GM12864 (cell line): ENCODE measurements at places on chromosomes 12 and 14.

DNA sequence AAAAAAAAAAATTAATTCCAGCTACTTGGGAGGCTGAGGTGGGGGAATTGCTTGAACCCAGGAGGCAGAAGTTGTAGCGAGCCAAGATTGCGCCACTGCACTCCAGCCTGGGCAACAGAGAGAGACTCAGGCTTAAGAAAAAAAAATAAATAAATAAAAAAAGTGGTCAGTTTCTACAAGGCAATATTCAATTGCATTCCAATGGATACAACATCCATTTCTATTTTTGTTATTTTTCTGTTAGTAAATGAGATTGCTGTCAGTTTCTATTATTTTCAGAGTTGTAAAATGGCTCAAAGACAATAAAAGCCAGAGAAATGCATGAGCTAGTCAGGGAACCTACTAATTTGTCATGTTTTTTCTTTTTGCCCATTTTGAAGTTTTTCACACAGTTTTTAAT, 119.2 kb downstream of the PDE3A start:
- no peak for DNase-seq

- DNase-seq: no peak
Observed at GRCh38 chr12:18576104-18576626, 161.6 kb downstream of the PLCZ1 start.

- no peak for DNase-seq
Observed at GRCh38 chr14:73262427-73263183, 25.3 kb downstream of the PAPLN start.

DNA sequence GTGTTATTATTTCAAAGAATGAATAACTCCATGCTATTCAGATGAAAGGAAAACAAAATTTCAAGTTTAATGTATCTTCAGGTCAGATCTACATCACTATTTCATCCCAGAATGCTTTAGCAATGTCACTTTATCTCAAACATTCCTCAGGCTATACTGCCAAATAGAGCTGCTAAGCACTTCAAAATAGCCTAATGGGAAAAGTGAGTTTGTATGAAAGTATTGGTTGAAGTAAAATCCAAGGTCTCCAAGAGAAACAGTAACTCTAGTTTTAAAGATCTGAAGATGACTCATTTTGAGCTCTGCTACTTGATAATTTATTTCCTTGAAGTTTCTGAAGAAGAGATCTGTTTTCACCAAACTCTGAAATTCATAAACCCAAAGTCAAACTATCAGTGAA, 466.2 kb upstream of the FOXG1 start:
- DNase-seq: no peak

DNA sequence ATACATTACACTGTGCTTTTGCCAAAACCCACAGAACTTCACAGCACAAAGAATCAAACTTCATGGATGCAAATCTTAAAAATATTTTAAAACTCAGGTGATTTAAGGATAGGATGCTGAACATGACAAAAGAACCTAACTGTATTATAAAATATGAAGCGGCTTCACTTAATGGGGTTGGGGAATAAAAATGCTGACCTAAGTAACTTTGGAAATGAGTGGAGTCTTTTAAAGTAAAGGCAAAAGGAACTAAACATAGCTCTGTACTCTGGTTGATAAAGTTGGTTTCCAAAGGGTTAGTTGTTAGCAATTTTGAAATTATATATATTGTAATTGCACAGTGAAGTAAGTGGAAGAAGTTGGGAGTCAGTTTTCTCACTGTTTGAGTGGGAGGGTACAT, 111.5 kb upstream of the SYT1 start:
- DNase-seq: no peak

DNA sequence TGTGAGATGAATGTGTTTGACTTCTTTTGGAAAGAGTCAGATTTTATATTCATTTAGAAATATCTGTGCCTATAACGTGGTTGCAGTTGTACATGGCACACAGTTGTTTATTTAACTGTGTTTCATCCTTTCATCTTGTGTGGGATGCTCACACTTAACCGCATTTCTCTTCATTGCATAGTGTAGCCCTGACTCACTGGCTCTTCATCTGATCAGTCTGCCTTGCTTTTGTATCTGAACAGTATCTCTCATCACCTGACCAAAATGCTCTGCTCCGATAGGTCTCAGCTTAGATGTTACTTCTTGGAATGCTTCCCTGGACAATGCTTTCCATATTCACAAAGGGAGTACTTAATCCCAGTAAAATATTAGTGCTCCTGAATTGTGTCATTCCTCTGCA, 83.4 kb downstream of the PDE3A start:
- no peak for DNase-seq

GRCh38 chr12:111434680-111435338, 29.1 kb downstream of the SH2B3 start:
- peak; percentile 81 for DNase-seq

GRCh38 chr12:122064780-122065588, 13.6 kb upstream of the MLXIP start:
- no peak for DNase-seq

DNA sequence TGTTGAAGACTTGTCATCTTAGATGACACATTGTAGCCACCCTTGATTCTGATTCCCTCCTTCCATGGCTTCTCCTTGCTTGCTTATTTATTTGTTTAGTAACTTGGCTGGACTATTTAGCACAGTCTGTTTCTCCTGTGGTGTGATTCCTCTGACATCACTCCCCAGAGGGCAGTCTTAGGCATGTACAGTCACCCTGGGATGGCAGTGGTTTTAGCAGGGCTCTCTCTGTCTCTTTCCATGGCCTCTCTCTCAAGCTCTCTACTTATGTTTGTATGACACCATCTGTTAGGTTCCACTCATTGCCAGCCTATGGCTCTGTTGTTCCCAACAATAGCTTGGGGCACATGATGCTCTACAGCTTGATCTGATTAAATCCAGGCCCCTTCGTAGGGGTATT, 158.3 kb downstream of the ADGRD1 start:
- no peak for DNase-seq

GRCh38 chr12:131010396-131011131, 56.9 kb downstream of the ADGRD1 start:
- DNase-seq: no peak

- no peak for DNase-seq
Observed at GRCh38 chr12:32589165-32589865, 89.8 kb upstream of the DNM1L start.

GRCh38 chr12:113783811-113784210, 182.3 kb downstream of the RBM19 start:
- no peak for DNase-seq

- no peak for DNase-seq
Observed at GRCh38 chr12:5051334-5051733, 7.7 kb downstream of the KCNA5 start.

DNA sequence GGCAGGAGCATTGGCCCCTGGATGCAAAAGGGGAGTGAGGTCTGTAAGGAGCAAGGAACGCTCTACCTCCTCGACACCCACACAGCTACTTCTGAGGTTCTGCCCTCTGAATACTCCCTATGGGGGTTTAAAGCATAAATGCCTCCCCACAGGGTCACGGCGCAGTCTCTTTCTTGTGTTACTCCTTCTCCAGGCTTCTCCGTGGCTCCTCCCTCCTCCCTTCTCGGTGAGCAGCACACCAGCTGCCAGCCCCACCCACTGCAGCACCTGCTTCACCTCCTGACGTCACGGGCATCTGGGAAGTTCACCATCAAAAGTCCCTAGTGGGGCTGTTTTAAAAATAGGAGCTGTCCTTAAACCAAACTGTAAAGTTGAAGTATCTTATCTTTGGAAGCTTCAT, 67.3 kb downstream of the SPTB start:
- peak; percentile 19 for DNase-seq

- DNase-seq: no peak
Observed at GRCh38 chr14:89284333-89285058, 132.5 kb downstream of the FOXN3 start.

- DNase-seq: peak; percentile 15
Observed at GRCh38 chr14:23237772-23238594, at the start of gene RNF212B. Gene RNF212B (plus strand): TSS chr14:23237936. CDS start chr14:23240346, 2,410 bp downstream.
